ENCODE measurements at places on chromosomes 16 and 17.

DNA sequence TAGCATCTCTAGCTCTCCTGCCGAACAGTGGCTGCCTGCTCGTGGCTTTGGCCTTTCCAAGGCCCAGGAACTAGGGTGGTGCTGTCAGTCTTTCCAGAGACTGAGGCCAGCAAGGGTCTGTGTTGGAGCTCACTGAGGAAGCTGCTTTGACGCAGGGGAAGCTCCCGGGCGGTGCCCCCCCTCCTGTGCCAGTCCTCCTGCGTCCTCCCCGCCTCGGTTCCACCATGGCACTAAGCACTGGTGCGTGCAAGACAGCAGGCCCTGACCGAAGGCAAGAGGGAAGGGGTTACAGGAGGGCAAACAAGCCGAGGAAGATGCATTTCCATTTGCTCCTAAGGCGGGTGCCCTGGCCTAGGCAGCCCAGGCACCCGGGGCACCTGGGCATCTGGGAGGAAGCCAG lies 4.5 kb downstream of the CYB561 start:
- no peak for DNase-seq

DNA sequence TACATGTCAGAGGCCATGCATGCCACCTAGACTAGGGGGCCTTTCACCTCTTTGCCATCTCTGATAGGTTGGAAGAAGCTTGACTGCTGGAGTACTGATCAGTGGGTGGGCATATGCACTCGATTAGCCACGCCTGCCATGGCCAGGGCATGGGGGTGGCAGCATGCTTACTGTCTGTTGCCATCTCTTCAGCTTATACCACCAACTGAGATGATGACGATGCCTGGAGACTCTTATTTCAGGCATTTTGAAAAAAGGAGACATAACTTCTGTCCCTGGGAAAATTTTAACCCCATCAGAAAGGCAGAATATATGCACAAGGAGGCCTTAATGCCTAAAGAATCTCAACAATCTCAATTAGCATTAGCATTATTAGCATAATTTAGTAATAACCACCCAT lies 60.8 kb downstream of the MSI2 start:
- no peak for DNase-seq

- no peak for DNase-seq
Observed at GRCh38 chr16:49789616-49790015, 66.3 kb downstream of the ZNF423 start.

GRCh38 chr17:6348891-6349290 lies 86.0 kb downstream of the AIPL1 start:
- no peak for DNase-seq

DNA sequence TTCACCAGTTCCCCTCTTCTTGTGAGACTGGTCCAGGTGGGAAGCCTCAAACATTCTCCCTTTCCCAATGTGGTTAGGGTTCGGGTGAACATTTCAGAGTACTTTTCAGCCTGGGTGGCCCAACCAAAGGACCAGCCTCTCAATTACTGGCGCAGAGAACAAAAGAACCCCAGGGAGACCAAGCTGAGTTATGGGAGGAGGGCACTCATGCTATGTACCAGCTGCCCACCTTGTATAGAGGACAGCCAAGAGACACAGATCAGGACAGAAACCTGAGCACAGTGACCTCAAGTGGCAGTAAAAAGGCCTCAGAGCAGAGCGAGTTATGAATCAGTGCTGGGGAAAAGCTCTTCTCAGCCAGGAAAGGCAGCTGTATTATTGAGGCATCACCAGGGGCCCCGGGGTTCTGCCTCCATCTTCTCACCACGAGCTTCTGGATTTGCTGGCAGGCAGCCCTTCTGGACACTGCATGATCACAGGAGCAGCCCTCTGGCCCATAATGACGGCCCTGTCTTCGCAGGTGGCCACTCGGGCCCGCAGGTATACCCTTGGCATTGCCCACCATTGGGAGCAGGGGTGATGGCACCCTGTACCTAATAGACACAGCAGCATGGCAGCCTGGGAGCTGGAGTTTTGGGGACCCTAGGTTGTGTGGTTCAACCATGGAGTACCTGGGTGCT lies 3.8 kb downstream of the G6PC3 start:
- DNase-seq = no peak

DNA sequence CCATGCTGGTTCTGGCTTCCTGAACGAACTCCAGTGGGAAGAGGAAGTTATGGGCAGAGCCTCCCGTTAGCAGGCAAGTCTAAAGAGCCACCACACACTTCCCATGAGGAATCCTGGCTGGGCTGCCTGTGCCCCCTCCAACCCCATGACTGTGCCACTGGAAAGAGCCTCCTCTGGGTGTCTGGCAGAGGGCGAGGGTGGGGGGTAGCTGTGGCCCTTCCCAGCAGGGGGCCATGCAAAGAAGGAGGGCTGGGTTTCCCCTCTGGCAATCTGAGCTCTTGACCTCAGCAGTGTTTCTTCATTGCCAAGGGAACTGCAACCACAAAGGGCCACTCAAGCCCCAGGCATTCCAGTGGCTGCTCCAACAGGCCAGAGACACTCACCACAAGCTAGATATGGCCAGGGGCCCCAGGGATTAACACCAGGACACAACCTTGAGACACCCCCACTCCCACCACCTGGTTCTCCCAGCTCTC lies 1.7 kb upstream of the RRAD start:
- no peak for DNase-seq

DNA sequence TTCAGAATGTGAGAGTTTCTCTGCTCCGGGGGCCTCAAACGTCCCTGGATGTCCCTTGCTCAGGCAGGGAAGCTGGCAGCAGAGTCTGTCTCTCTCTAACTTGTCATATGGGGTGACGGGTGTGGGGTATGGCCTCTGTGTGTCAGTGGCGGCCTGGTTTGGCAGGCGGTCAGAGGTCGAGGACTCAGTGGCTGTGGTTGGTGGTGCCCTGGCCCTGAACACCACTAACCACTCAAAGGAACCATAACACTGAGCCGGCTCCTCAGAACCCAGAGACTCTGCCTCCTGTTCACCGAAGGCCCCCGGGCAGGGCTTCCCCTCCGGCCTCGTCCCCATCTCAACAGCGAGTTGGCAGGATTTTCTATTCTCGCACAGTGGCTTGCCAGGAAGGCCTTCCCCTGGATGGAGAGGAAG lies 677 bp downstream of the P2RX1 start:
- no peak for DNase-seq

GRCh38 chr16:12850186-12850585 lies 46.5 kb upstream of the CPPED1 start:
- DNase-seq = no peak

- DNase-seq = no peak
Observed at GRCh38 chr16:58842746-58843145, 108.6 kb upstream of the GOT2 start.

DNA sequence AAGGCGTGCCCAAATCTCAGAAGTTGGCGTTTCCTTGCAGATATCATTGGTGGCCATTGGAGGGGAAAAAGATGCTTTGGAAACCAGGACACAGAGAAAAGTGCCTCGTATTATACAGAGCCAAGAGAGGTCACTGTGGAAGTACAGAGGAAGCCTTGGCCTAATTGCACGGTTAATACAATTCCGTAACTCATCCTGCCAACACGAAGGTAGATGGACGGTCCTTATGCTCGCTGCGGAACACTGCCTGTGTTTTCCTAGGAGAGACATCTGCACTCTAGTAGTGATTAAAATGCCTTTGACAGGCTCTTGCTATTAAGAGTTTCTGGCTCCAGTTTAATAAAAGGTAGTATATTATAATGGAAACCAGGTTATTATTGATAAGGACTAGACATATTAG lies 536.4 kb downstream of the WWOX start:
- DNase-seq = no peak

DNA sequence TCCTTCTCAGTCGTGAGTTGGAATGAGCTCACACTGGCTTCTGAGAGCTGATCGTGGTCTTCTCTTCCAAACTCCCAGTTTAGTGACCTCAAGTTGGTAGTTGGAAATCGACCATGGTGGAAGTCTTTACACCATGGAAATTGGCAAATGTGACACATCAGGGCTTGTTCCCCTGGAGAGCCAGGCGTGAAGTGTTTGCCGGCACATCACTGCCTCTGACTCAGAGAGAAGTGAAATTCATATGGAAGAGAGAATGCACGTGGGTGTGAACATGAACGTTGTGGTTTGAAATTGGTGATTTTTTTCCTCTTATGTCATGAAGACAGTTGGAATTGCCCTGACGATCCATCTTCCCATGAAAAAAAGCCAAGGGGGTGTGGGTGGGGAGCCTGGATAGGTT lies 47.4 kb downstream of the AXIN2 start:
- DNase-seq = peak; percentile 12

DNA sequence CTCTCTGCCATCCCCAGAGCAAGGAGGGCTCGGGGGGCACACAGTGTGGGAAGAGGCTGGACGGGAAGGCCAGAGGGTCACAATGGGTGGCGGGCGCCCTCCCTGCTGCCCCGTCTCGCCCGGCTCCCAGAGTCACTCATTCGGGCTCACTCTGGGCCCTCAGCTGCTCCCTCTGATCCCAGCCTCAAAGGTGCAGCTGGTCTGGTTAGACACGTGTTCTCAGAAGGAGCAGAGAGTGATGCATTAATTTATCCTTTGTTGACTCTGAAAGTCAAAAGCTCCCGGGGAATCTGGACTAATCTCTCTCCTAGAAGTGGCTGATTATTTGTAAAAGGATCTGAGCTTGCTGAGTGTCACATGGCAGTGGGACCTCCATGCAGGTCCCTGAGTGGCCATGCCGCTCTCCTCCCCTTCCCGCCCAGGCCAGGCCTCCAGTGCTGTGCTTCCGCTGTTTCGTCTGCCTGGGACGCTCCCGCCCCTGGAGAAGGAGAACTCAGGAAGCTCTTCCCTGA lies 87.5 kb downstream of the SEC14L1 start:
- DNase-seq = no peak

GRCh38 chr16:56551796-56552738 lies 12.8 kb upstream of the MT4 start:
- no peak for DNase-seq

DNA sequence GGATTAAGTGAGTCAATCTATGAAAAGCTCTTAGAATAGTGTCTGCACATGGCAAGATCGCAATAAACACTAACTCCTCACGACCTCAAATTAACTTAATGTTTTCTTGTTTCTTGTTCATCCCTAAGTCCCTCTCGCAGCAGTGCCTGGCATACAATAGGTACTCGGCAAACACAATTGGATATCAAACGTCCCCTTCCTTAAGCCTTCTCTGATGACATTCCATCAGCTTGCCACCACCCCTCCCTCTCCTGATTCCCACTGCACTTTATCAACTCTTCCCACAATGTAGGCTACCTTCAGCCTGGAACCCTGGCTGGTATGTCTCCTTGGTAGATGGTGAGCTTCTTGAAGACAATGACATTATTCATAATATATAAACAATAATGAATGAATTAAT lies 33.3 kb downstream of the CCDC42 start:
- DNase-seq = no peak

DNA sequence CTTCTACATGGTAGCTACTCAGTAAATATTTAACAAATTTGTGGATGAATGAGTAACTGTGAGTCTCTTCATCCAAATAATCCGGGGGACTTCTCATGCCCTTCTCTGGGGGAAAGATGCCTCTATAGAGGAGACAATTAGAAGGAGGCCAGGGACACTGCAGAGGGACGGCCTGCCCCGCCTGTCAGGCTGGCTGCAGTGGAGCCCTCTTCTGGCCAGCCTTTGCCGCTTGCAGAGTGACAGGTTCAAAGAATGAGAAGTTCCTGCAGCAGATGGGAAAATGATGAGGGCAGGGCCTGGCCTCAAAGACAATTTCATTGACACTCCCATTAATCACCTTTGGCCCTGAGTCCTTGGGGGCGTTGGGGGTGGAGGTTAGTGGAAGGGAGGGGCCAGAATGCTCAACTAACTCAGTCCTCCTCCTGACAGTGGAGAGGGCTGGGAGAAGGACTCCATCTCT lies 339.0 kb downstream of the MAF start:
- peak; percentile 55 for DNase-seq

DNA sequence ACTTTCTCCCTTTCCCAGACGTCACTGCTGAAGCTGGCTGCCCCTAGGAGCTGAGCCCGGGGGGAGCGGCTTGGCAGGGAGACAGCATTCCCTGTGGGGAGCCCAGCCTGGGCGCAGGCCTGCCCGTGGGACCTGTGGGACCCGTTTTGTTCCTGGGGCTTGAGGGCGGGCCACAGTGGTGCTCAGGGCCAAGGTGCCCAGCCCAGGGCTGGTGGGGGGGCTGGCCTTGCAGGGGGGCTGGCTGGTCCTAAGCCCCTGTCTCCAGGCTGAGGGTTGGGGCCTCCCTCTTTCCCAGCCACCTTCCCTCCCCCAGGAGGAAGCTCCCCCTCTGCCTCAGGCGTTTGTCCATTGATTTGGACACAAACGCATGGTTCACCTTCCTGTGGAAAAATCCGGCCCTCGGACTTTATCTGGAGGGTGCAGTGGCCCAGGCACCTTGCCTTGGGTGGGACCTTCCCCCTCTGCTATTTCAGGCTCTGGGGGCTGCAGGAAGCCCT lies 4.4 kb downstream of the NHERF2 start:
- no peak for DNase-seq

DNA sequence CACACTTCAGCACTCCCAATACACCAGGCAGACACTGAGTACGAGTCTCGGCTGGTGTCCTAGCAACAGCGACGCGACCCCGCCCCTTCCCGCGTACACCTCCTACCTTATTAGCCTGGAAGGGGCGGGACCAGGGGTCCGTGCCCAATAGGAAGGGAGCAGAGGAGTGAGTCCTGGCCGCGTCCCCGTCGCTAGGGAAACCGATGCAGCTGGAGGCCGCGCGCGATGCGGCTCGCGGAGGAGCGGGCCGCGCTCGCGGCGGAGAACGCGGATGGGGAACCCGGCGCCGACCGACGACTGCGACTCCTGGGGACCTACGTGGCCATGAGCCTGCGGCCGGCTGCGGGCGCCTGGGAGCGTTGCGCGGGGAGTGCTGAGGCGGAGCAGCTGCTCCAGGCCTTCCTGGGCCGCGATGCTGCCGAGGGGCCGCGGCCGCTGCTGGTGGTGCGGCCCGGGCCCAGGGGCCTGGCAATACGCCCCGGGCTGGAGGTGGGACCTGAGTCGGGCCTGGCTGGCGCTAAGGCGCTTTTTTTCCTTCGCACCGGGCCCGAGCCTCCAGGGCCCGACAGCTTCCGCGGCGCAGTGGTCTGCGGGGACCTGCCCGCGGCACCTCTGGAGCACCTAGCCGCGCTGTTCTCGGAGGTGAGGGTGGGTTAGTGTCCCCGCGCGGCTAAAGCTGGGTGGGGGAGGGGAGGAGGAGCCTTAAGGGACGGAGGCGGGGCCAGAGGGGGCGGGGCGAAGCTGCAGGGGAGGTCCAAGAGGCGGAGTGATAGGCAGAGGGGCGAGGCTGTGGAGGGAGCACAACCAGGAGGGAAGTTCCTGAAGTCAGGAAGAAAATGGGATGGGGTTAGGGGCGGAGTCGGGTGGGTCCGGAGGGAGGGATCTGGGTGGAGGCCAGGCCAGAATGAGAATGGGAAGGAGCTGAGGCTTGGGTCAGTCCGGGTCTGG lies at the start of gene DNAH9:
TSS of gene DNAH9 (plus strand) at position 197 of the 948 bp plus-strand sequence. CDS start at position 226, 29 bp downstream.
- no peak for DNase-seq

- DNase-seq = no peak
Observed at GRCh38 chr17:4994081-4994595, 3.2 kb downstream of the INCA1 start.

GRCh38 chr16:72635104-72635503 lies 412.8 kb downstream of the ZFHX3 start:
- DNase-seq = no peak

DNA sequence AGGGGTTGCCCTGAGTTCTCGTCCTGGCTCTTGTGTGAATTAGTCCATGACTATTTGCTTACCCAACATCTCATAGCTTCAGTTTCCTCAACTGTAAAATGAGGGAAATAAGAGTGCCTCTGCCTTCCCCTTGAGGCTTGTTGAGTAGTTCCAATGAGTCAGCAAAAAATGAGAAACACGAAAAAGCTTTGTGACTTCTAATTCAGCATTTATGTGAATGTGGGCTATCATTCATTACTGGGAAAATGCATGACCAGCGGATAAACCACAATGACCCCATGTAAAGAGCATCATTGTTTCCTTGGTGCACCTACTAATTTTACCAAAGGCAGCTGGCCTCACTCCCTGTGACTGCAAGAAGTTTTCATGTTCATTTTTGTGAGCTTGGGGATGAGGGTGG lies 374.6 kb upstream of the HSBP1 start:
- no peak for DNase-seq
